Stimulated activated CD4-positive, alpha-beta T cell treated with anti-CD3 and anti-CD28 coated beads, Interleukin-15, amount 100 ng/mL, for 1 hour (primary cell): ENCODE measurements at places on chromosomes 3 and 15.

DNA sequence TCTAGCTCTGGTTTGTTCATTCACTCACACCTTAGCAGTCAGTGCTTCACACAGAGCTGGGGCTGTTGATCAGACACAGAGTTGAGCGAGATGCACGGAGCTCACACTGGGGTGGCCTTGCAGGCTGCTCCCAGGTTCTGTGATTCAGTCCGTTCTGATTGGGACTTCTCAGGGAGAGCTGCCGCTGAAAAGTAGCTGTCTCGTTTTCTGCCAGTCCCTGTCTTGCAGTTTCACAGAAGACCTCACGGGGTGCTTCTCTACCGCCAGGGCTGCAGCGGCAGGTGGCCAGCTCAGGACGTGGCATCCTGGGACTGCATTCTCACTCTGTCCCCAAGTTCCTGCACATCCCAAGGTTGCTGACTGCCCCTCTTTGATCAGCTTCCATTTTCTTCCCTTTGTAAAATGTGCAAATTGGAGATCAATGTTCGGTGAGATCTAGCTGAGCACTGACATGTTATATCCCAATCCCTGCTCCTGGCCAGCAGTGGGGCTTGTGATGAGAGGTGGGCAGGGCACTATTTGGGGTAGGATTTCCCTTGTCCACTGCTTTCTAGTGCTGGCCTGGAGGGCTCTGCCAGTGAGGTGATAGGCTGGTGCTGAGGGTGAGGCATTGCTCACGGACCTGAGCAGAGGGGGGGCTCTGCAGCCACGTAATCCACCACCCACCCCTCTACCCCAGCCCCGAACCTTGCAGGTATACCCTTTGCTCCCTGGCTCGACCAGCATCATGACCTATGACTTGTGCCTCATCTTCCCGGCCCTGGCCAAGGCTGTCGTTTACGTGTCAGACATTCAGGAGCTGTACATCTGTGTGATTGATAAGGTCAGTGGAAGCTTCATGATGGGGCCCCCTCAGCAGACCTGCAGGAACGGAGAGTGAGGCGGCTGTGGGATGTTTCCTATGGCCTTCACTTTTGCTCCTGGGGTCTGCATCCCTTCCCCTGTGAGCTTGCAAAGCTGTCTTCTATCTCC is 5.3 kb upstream of the TXNRD3 start:
- no peak for DNase-seq

- DNase-seq = no peak
Observed at GRCh38 chr3:147393261-147393942, 12.9 kb downstream of the ZIC4 start.

GRCh38 chr3:15081960-15082664 is 16.8 kb downstream of the RBSN start:
- no peak for DNase-seq

GRCh38 chr3:197913641-197914380 is 36.2 kb upstream of the RPL35A start:
- DNase-seq = no peak

DNA sequence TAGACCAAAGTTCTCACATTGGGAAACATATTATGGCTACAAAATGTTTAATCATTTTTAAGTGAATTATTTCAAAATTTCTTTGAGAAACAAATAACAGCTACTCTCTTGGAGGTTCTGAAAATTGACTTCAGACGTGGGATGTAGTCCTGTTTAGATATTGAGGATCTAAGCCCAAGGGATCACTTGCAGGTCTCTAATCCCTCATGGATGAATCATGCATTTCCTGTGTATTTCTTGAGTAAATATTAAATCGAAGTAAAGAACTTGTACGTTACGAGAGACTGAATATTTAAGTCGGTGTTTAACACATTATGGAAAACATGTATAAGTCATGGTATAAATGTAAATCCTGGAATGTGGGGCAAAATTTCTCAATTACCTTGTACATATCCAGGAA is 119.8 kb downstream of the EPHA3 start:
- DNase-seq = no peak

DNA sequence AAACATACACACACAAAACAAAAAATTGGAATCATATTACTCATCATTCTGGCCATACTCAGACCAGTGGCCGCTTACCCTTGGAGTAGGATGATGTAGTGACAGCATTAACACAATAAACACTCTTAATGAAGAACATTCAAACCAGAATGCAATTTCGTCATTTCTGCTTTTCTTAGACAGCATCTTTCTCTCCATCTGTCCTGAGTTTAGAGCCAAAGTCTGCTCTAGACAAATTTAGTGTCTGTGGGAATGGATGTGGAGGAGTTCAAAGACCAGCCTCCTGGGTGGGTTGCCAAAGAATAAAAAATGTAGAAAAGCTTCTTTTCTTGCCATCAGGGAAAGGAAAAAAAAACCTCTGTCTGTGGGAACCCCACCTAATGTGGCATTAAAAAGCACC is 212.4 kb upstream of the POU1F1 start:
- DNase-seq = no peak

DNA sequence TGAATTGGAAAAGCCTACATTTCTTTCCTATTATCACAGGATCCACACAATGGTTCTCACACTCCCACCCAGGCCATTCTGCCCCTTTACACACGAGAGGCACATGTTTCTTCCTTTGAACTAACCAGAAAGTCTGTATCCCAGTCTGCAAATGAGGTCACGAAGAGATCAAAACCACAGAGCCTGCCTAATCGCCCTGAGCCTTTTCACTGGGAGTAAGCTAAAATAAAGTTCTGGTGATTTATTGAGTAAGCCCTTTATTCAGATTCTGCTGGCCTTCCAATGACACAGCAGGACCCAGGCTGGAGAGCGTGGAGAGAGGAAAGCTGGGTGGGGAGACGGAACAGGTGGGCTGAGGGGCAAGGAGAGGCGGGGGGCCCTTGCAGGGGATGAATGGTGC is 78.7 kb downstream of the ATP1B3 start:
- no peak for DNase-seq

- DNase-seq = no peak
Observed at GRCh38 chr3:197428117-197428801, 127.5 kb downstream of the BDH1 start.

GRCh38 chr3:62095756-62096155 is 277.6 kb downstream of the FEZF2 start:
- DNase-seq = no peak

- no peak for DNase-seq
Observed at GRCh38 chr15:78098131-78098755, 5.9 kb downstream of the SH2D7 start.

DNA sequence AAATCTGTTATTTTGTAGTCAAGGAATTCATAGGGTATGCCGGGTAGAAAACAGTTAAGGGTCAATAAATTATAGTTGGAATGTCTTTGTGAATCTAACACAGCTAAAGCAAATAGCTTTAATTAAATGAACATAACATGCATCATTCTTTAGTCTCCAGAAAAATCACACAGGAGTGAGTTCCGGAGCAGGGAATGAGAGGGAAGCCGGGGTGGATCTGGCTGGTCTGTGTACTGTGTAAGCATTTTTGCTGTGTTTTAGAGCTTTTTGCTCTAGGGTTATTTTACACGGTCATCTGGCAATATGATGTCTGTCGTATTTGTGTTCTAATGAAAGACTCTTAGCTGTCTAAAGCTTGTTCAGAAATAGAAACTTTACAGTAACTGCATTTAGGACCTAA is 57.5 kb downstream of the MED12L start:
- DNase-seq = no peak

DNA sequence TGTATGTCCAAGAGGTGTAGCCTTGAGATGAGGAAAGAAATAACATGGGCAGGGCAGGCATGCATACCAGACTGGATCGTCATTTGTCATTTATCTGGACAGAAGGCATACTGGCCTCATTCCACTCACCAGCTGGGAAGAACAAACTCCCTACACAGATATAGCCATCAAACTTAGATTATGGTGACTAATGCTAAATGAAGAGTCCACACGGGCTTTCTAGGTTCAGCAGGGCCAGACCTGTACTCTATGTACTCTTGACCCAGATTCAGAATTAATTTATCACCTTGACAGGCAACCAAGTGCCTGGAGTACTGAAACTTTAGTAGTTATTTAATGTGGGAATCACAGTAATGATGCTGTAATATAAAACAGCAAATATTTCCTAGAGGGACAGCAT is 164.3 kb upstream of the IL12A start:
- no peak for DNase-seq

- DNase-seq = no peak
Observed at GRCh38 chr3:27345493-27345892, 23.7 kb downstream of the NEK10 start.

GRCh38 chr3:14563946-14564539 is 23.9 kb upstream of the GRIP2 start:
- DNase-seq = no peak

DNA sequence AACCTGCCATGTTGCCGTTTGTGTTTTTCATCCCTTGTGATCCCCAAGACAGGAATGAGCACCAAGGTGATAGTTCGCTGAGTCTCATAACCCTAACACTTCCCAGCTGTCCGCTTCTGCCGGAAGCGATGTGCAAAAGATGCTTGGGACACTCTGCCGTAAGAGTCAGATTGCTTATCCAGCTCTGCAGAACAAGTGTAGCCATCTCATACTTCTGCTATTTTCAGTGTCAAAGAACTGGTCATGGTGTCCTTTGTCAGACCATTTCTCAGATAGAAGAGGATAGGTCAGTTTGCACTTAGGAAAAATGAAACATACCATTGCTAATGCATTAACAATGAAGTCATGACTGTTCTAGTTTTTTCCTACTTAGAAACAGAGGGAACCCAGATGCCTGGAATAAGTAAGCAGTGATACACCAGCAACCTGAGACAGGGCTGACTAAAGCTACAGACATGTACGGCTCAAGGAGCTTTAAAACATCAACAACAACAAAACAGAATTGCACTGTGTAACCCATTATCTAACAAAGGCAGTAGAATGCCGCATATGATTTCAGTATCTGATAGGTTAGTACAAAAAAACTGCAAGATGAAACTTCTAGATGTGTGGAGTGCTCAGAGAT is 134.0 kb upstream of the IL12A start:
- DNase-seq = no peak

DNA sequence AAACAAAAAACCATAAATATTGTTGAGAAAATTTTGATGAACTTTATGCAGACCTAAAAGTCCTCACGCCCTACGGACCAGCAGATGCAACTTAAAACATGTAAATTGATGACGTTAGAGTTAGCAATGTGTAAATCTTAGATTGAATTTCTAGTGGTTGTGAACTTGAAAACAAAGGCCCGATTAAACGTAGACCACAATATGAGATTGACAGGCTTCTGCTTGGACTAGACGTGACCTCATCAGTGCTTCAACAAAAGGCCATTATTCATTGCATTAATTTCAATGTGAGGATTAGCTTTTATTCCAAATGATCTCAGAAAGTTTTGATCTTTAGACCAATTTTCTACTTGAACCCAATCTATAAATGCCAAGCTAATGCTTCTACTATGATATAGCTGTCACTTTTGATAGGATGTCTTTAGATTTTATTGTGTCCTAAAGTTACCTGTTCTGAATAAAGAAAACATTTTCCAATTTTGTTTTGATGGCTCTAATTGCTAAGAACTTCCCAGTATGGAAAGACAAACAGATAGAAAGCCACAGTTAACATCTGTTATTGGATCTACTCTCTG is 55.4 kb upstream of the SPPL2A start:
- no peak for DNase-seq

DNA sequence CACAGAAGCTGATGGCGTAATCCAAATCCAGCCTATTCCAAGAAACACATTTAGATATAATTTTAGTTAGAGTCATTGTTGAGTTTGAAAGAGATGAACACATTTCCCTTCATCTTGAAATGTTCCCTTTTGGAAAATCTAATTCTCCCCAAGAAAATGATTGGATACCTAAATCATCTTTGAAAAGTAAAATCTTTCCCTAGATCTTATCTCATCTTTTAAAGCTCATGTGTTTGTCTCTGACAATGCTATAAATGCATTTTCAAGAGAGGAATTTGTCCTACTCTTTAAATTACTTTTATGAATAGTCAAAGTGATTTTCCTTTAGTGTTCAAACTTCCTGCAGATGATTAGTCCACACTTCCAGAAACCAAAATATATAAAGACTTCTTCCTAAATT is 82.6 kb upstream of the CNTN6 start:
- no peak for DNase-seq

DNA sequence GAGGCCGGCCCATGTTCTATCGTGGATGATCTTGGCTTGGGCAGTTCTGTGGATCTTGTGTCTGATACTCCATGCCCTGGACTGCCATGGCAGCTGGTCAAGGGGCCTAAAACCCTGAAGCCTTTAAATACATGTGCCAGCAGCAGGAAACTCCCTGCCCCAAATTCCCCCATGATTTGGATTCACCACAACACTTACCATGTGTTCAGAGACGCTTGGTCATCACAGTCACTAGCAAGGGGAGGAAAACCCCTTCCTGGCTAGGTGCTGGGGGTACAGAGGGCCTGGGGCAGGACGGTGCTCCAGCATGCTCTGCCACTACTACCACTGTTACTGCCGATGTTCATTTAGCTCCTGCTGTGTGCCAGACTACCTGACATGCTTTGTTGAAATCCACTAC is 94.4 kb downstream of the DNAJB8 start:
- no peak for DNase-seq

- no peak for DNase-seq
Observed at GRCh38 chr15:47866446-47866845, 149.1 kb downstream of the SEMA6D start.

GRCh38 chr15:40844696-40845030 is 815 bp downstream of the SPINT1 start:
- no peak for DNase-seq

DNA sequence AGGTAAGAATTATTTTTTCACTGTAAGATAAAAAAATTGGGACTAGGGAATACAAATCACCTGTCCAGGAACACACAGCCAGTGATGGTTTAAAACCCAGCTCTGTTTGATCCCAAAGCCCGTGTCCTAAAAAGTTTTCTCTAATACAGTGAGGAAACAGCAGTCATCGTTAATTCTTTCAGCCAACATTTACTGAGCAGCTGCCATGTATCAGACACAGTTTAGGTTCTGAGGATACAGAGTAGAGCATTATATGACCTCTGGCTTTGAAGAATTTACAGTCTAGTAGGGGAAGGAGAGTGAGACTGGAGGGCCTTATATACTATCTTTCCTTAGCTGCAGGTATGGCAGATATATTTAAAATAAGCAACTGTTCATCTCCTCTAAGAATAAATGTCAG is 82.7 kb downstream of the KCNMB2 start:
- no peak for DNase-seq
